ENCODE measurements at places on chromosomes 6 and 20.

GRCh38 chr6:134667111-134667510 is 282.8 kb downstream of the ALDH8A1 start:
- no peak for DNase-seq

DNA sequence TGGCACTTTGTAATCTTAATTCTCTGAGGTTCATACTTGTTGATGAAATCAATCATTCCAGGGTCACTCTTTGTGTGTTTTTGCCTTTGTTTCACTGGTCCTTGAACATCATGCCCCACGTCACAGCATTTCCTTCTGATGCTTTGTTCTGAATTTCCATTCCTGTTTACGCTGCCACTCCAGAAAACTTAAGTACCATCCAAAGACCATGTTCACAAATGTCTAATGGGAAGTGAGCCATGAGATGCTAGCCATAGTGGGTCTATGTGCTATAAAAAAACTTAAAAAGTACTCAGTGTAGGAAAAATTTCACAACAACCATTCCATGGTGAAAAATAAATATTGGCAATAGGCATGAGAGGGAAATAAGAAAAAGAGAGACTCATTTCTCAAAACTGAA is 232.0 kb downstream of the IBTK start:
- no peak for DNase-seq

DNA sequence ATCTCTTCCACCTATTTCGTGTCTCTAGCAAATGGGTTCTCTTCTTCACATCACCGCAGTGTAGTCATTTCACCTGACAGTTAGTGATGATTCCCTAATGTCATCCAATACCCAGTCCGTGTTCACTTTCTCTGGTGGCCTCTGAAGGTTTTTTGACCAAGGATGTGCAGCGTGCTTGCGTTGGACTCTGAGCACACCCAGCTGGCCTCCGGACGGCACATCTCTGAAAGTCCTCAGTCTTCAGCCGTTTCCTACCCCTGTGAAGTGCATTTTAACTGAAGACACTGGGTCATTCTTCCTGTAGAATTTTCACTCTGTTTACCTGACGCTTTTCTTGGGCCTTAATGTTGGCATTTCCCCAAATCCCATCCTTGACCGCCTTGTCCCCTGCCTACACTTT is 98.7 kb downstream of the ERMARD start:
- DNase-seq = no peak

DNA sequence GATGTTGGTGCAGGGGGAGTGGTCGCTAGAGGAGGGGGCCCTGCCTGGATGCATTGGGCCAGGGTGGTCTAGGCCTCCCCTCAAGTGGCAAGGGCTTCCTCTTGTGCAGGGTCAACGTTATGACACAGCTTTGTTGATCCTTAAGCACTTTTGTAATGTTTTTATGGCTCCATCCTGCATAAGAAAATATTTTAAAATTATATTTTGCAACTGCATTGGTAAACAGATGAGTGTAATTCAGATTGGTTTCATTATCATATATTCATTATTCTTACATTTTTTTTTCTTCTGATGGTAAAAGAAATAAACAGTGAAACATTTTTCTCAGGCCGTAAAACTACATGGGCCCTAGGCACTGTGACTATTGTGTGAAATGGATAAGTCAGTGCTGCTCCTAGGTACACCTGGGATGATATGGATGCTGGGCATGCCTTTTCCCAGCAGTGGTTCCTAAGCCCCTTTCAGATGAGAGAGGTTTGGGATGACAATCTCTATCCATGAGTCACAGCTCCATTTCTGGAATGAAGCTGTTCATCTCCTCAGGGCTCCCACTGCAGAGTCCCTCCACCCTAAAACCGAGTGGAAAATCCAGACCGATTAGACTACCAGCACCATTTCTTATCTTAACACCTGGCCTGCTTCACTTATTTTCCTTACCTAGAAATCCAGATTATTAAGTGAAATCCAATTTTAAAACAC is 5.8 kb upstream of the SIM1 start:
- DNase-seq = no peak

- no peak for DNase-seq
Observed at GRCh38 chr6:43801495-43802181, 31.6 kb downstream of the VEGFA start.

DNA sequence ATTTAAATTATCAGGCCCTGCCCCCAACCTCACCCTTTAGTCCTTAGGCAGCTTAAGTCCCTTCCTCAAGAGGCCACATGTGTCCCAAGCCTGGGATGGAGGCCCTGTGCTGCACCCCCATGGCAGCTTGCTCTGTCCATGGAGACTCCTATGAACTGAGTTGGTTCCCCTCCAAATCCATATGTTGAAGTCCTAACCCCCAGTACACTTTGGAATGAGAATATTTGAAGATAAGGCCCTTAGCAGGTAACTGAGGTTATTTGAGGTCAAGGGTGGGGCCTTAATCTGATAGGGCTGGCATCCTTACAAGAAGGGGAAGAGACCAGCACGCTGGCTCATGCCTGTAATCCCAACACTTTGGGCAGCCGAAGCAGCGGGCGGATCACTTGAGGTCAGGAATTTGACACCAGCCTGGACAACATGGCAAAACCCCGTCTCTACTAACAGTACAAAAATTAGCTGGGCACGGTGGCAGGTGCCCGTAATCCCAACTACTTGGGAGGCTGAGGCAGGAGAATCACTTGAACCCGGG is 6.7 kb upstream of the BEND3 start:
- DNase-seq = no peak

- no peak for DNase-seq
Observed at GRCh38 chr6:46990031-46990644, 52.0 kb downstream of the ADGRF1 start.

DNA sequence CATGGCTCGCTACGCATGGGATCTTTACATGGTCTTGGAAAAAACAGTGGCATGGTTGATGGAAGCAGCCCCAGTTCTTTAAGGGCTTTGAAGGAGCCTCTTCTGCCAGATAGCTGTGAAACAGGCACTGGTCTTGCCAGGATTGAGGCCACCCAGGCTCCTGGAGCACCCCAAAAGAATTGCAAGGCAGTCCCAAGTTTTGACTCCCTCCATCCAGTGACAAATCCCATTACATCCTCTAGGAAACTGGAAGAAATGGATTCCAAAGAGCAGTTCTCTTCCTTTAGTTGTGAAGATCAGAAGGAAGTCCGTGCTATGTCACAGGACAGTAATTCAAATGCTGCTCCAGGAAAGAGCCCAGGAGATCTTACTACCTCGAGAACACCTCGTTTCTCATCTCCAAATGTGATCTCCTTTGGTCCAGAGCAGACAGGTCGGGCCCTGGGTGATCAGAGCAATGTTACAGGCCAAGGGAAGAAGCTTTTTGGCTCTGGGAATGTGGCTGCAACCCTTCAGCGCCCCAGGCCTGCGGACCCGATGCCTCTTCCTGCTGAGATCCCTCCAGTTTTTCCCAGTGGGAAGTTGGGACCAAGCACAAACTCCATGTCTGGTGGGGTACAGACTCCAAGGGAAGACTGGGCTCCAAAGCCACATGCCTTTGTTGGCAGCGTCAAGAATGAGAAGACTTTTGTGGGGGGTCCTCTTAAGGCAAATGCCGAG is 78.2 kb downstream of the ASXL1 start:
- DNase-seq = no peak

DNA sequence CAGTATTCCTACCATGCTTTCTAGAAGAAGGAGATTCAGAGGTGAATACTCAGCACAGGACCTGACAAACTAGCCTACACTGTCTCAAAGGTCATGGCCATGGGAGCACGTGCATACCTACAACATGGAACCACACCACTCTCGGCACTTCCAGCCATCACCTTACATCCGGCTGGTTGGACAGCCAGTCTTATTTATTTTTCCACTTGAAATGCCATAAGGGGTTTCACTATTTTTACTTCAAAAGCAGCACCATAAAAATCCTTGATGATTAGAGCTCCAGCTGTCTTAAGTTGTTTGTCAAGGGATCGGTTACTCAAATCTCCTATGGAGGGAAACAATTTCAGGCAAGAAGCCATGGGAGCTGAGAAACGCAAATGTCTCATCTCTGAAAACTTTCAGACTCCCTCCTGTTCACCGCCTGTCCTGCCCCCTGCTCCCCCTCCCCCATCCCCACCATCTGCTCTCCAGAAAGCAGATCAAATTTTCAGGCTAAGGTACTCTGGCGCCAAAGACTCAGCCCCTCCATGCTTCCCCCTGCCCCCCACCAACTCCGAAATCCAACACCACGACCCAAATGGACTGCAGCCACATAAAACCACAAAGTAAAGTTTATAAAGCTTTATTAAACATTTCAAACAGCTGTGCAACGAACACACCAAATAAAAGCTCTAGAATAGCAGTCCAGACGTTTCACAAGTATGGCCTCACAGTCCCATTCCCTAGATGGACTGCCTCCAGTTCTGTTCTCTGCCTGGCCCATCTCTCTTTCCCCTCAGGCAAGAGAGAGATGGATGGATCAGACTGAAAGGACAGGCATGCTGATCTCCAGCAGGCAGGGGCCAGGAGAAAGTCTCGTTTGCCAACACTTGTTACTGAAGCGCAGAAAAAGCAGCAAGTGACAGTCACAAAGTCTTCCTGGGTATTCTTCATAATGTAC is 4.0 kb upstream of the NNAT start:
- DNase-seq = no peak

DNA sequence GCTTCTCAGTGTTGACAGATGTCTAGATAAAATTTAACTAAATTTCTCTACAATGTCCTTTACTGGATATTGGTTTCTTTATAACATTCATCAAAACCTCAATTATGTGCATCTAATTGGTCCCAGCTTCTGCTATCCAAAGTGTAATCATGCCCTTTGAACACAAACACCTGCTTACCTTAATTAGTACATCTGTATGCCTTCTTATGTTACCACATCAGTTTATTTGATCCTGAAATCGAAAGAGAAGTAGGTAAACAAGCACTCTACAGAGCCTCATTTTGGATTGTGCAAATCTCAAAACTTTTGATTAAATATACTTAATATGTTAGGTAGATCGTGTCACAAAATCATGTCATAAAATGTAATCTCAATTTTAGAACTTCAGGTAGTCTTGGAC is 36.5 kb downstream of the TAB2 start:
- DNase-seq = no peak
